Psoas muscle (tissue), 8 donors: ENCODE measurements at places on chromosomes 7 and 10.
A peak's percentile ranks its signal among the peaks of the same experiment; 100 is the strongest.

- DNase-seq = no peak
Observed at GRCh38 chr7:29116361-29117200, 29.8 kb downstream of the CPVL start.

DNA sequence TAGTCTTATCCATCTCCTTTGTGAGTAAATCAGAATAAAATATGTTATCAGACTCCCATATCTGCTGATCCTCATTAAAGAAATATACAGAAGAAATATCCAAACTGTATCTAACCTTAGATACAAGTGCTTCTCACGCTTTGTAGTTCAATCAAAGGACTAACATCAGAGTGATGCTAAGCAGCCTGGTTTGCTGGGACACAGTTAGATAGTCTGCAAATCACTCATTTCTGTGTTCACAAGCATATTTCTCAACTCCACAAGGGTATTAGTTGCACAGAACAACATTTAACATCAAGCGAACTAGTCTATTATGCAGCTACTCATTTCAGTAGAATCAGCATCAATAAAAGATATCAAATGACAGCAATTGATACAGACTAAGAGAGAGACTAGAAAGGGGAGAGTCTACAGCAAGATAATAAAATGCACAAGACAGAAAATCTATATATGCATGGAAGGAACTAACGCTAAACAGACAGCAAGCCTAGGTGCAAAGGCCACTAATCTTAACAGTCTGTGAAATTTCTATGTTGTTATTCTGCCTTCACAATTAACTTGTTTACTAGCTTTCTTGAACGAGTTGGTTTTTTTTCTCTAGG is 30.0 kb downstream of the DNAJC12 start:
- no peak for DNase-seq

- DNase-seq = no peak
Observed at GRCh38 chr7:139741789-139742344, 35.9 kb downstream of the HIPK2 start.

GRCh38 chr10:43260117-43260761 is 6.6 kb downstream of the RASGEF1A start:
- no peak for DNase-seq

DNA sequence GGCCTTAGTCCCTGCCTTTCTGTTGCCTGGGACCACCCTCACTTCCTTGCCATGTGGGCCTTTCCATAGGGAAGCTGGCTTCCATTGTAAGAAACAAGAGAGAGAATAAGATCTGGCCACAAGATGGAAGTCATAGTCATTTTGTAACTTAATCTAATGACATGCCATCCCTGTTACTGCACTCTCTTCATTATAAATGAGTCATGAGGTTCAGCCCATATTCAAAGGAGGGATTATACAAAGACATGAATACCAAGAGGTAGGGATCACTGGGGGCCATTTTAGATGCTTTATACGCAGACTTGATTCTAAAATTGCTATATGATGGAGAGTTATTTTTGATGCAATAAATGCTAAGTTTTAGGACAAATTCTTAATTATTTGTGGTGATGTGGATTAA is 75.2 kb upstream of the CELF2 start:
- no peak for DNase-seq

GRCh38 chr7:44460325-44460724 is 30.1 kb downstream of the NUDCD3 start:
- DNase-seq = no peak

DNA sequence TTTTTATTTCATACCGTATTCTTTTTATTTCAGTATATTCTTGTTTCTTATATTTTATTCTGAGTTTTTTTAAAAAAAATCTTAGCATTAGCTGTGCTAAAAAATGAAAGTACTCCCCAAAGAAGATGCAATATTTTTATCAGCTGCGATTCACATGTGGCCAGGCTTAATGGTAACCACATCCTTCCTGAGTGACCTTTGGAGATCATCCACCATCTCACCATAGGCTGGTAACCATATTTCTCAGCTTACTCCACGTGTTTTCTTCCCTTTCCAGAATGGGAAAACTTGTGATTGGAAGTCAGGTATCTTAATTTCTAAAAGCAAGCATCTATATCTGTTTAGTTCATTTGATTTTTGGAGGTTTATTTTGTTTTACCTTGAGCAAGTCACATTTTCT is 18.8 kb upstream of the LIPM start:
- DNase-seq = no peak

DNA sequence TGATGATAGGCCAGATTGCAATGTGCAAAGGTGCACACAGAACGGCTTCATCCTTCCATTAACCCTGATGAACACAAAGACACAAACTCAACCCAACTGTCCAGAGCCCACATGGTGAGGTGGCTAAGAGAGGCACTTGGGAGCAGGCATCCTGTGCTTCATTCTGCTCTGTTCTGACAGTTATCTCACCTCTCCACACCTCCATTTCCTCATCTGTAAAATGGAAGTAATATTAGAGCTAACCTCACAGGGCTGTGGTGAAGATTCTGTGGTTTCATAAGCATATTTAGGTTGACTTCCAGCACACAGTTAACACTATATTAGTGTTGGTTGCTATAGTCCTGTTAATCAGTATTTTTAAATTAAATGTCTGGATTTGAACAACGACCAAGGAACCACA is 126.3 kb downstream of the TAX1BP1 start:
- DNase-seq = no peak

DNA sequence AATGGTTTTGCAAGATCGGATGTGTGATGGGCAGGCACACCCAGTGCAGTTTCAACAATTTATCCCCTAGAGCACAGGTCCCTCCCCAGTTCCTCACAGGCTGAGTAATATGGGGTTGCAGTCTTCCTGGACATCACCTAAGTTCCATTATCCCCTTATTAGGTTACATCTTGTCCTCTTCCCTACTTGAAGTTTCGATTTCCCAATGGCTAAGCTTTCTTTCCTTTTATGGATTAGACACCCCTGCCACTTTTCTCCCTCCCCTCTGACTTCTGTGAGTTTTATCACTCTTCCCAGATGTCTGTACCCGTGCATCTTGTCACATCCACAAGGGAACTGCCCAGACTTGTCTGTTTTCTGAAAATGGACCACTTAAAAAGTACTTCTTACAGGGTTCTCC is 2.4 kb upstream of the NIPSNAP2 start:
- DNase-seq = no peak

GRCh38 chr10:72924351-72924750 is 30.3 kb downstream of the PLA2G12B start:
- no peak for DNase-seq

DNA sequence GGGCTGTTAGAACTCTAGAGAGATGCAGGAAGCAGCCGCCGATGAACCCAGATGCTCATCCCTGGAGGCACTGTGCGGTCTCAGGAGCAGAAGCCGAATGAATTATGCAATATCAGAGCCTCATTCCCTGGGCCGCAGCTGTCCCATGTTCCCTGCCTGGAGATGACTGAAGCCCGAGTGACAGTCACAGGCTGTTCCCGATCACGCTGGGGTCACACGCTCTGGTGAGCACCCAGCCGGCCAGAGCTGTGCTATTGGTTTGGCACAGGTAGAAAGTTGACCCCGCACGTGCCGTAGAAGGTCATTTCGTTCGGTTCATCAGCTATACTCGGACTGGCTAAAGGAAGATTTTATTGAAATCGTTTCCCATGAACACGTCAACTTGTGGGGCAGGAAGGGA is 140.5 kb upstream of the SH2B2 start:
- DNase-seq = peak; percentile 96

GRCh38 chr10:91154842-91155241 is 65.6 kb upstream of the PCGF5 start:
- no peak for DNase-seq

GRCh38 chr10:89639326-89639725 is 5.7 kb downstream of the PANK1 start:
- DNase-seq = no peak

DNA sequence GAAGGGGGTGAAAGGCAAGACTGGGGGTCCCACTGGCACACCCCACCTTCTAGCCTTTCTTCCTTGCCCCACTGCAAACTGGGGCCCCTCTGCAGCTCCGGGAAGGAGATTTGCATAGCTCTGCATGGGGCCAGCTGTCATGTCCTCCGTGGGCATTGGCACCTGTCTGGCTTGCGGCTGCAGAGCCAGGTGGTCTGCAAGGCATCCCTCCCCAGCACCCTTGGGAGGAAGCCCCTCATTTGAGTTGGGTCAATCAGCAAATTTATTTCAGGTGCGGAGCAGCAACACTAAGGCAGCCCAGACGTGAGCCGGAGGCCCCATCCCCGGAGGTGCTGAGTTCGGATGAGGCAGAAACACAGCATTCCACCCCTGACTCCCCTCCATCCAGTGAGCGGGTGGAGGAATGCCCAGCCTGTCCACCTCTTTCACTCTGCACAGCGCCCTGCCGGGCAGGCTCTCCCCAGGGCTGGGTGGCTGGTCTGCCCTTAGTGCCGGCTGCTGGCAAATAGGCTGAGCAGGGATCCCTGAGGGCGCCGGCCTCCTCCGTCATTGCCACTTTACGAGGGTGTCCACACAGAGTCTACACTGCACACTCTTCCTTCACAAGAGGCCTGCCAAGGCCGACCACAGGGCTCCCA is 143.2 kb downstream of the TCERG1L start:
- no peak for DNase-seq
